Omental fat pad (tissue), 4 donors: ENCODE measurements at places on chromosomes 4 and X. TPM values are rescaled to one million over a fixed set of nuclear protein-coding genes. Genes with fewer than 3 reads are reported as not detected.

DNA sequence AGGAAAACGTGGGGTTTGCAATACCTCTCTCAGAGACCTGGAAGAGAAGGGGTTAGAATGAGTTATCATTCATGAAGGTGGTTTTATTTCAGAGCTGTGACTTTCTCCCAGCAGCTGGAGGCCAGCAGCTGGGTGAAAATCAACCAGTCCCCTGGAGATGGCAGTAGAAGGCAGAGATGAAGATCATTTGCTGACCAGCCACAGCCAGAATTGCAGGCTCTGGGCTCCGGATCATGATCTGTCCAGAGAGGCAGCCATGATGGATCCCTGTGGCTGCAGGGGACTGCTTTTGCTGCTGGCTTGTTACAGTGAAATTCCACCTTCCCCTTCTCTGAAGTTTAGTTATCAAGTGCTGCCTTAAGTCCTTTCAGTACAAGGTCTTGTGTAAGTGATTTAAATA lies 46.9 kb upstream of the TAB3 start:
- no peak for DNase-seq

DNA sequence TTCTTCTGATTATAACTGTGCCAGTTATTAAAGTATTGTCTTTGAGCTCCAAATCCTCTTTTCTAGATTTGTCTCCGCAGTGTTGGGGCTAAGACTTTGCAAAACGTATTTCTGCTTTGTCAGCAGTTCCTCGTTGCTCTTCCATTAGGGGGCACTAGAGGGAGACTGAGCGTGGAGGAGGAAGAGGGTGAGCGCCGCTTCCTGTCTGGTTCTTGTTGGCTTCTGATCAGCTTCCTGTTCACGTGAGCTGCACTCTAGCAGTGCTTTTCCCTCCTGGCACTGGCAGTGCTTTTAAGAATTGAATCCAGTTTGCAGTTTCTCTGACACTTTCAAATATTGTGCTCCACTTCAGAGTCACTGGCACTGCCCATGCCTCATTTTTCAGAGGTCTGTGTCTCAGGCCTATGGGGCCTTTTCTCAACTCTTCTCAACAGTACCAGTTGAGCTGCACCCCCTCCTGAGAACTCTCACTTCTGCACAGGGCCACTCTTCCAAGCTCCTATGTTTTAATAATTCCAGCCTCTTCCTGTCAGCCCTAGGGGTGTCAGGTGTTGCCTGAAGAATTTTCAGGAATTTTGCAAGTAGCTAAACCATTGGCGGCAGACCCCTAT lies 54.4 kb upstream of the LCORL start:
- DNase-seq, result no peak

CTAG1B gene
- not detected for total RNA-seq

DNA sequence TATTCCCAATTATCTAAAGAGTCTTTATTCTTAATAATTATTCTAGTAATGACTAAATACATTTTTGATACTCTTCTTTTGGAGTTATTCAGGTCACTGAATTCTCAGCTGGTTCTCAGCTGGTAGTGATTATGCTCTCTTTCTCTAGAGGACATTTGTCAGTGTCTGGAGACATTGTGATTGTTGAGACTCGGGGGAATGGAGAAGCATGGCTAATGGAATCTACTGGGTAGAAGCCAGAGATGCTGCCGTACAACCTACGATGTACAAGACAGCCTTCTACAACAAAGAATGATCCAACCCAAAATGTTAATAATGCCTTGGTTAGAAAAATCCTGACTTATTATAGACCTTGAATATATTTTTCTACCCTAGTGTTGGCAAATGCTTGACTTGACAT lies 149.2 kb upstream of the ANKRD50 start:
- no peak for DNase-seq

- DNase-seq, result no peak
Measured at GRCh38 chrX:12115377-12115776, 22.9 kb upstream of the FRMPD4 start.

IL15 gene
- 5.6 TPM for total RNA-seq

DNA sequence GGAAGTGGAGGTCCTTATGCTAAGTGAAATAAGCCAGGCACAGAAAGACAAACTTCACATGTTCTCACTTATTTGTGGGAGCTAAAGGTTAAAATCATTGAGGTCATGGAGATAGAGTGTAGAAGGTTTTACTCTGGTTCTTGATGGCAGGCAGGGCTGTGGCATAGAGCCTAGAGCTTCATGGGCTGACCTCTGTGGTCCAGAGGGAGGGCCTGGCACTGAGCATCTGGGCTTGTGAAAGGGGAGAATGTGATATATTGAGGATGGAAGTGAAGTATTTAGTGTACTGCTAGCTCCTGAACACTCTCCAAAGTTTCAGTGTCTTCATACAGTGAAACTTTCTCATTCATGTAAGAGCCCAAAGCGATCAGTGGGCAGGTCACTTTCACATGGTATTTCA lies 71.3 kb upstream of the ANXA3 start:
- no peak for DNase-seq

DNA sequence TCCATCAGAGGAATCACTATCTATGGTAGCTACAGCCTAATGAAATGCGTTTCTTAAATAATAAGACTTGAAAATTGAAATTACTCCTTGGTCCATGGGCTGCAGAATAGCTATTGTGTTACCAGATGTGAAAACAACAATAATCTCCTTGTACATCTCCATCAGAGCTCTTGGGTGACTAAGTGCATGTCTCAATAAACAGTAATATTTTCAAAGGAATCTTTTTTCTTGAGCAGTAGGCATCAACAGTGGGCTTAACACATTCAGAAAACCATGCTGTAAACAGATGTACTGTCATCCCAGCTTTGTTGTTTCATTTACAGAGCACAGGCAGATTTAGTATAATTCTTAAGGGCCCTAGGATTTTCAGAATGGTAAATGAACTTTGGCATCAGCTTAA lies 67.3 kb downstream of the GLUD2 start:
- DNase-seq, result no peak

HTATSF1 gene
- total RNA-seq, result 49.2 TPM

- no peak for DNase-seq
Measured at GRCh38 chr4:6539009-6539764, 35.8 kb upstream of the MAN2B2 start.

LNX1 gene
- total RNA-seq, result 7.2 TPM

GRCh38 chrX:107628662-107629539 lies 591 bp downstream of the PRPS1 start:
- DNase-seq, result no peak

- no peak for DNase-seq
Measured at GRCh38 chrX:106935175-106935574, 15.0 kb downstream of the CLDN2 start.

- DNase-seq, result no peak
Measured at GRCh38 chr4:171929477-171929876, 116.3 kb downstream of the GALNTL6 start.

- no peak for DNase-seq
Measured at GRCh38 chrX:1094566-1095333, 117.7 kb downstream of the CRLF2 start.

DNA sequence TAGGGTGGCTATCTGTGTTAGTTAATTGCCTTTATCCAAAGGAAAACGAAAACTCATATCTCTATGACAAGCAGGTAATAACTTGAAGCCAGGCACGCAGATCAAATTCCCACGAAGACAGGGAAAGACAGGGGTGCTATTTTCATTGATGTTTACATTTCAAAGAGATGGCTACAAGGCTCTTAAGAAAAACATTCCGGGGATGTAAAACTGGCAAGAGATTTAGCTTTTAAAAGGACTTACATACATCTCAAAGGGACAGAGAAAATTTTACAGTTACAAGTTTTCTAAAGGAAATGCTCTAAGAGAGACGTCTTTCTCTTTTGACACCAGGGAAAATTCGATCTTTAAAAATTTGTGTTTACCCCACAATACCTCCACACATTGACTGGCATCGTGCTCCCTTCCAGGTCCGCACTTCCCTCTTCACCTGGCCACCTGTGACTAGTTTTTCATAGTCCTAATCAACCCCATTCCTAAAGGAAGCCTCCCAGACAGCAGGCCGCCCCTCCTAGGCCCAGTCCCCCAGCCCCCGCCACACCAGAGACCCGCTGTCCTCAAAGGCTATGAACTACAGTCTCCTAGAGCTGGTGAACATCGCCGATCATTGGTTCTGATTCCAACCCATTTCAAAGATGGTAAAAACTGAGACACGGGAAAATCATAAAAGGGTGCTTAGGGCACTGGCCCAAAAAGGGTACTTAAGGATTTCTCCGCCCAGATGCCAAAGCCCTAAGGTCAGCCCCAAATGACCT lies 649 bp upstream of the ARAF start:
- DNase-seq, result no peak

- DNase-seq, result no peak
Measured at GRCh38 chr4:71368906-71369305, 30.1 kb downstream of the SLC4A4 start.

SLITRK4 gene
- 4.6 TPM for total RNA-seq

GRCh38 chrX:36908801-36909675 lies 99.1 kb upstream of the FAM47C start:
- DNase-seq, result no peak

- DNase-seq, result no peak
Measured at GRCh38 chr4:1550122-1551070, 133.7 kb downstream of the FAM53A start.

DNA sequence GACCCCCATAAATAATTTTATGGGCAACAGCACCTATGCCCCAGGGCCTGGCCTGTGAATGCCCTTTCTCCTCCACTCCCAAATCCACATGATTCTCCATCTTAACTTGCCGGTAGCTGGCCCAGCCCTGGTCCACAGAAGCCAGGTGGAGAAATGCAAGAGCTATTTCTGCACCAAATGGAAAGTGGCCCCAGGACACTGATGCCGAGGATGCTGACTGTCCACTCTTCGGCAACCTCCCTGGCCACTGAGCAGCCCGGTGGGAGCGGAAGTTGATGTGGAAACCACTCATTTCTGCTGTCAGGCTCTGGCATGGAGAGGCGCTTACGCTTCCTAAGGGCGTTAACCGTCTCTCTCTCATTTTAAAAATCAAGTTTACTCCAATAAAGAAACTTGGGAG lies 58.8 kb downstream of the JAKMIP1 start:
- DNase-seq, result no peak

DNA sequence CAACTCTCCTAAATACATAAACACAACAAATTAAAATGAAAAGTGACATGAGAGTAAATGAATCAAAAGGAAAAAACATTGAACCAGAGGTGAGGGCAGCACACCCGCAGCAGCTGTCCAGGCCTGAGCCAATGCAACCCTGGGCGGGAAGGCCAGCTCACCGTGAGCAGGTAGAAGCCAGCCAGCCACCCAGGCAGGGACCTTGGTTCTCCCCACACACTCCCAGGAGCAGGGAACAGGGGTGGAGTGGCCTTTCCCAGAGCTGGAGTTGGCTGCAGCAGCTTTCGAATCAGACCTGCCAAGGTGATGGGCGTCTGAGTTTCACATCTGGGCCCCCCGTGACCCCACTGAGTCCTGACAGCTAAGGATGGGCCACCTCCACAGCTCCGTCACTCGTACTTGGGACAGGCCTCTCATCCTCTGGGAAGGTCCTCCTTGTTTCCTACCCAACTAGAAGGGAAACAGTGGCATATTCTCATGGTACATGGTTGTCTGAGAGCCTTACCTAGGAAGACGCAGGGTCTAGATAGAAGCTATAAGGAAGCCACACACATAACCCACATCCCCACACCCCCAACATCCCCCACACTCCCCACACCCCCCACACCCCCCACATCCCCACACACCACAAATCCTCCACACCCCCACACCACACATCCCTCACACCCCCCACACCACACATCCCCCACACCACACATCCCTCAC lies 172.2 kb downstream of the DCLK2 start:
- DNase-seq, result no peak

ART3 gene
- total RNA-seq, result 1.7 TPM

BTC gene
- total RNA-seq, result 2.6 TPM

SPATA18 gene
- total RNA-seq, result 1.9 TPM

DNA sequence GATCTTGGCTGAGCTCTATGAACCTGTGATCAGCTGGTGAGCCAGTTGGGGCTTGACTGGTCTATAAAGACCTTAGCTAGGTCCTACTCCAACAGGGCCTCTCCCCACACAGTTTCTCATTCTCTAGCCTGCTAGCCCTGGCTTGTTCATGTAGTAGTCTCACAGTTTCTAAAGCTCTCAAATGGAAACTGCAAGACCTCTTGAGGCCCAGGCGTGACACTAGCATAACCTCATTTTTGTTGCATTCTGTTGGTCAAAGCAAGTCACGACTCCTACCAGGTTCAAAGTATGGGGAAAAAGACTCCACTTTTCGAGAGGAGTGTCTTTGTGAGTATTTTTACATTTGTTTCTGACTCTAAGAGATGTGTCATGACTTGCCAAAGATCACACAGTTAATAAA lies 50.9 kb downstream of the CEP44 start:
- DNase-seq, result no peak

DNA sequence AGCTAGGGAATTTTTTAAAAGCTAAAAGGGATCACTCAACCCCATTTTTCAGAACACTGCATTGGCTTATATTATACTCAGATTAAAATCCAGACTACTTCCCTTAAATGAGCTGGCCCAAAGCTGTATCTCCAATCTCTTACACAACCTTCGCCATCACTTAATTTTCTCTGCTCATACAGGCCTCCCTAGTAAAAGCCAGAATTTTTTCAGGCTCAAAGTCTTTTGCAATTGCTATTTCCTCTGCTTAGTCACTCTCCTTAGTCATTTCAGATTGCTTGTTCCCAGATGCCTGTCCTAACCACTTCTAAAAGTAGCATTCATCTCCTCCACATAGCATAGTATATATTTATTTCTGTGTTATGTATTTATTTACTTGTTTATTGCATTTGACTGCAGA lies 1587.9 kb upstream of the ADGRL3 start:
- no peak for DNase-seq

VCX3B gene
- total RNA-seq, result not detected

DNA sequence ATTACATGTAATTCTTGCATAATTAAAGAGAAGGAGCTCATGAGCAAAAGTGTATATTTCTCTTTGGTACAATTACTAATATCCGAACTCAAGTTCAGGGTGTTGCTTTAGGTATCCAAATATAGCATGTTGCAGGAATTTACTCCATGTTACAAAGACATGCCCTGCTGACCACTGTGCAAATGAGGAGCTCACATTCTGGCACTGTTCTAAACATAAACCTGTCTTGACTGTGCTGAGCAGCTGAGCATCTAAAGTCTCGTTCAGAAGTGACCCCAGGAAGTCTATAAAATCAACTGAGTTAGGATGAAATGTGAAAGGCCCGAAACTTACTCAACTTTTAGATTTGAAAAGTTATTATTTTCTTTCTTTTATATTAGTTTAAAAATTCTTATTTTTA lies 124.3 kb downstream of the STIM2 start:
- no peak for DNase-seq

CFI gene
- total RNA-seq, result 49.7 TPM

DNA sequence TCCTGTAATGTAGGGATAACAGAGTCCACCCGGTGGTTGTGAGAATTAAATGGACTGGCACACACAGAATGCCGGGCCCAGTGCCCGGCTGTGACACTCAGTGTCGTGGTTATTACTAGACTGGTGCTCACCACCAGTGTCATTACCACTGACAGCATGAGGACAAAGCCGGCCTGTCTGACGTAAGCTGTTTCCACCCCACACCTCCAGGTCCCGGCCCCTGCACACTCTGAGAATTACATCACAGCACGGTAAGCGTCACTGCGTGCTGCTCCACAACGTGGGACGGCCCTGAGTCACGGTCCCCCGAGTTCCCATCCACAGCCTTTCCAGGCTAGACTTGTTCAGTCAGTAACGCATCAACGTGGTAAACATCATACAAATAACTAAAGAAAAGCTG lies 22.9 kb downstream of the FAT1 start:
- DNase-seq, result no peak
